Stimulated activated CD4-positive, alpha-beta T cell treated with anti-CD3 and anti-CD28 coated beads, Interleukin-12 subunit alpha, Interleukin-12 subunit beta, amount 100 ng/mL, for 24 hours (primary cell): ENCODE measurements at places on chromosomes 16 and 17.
A peak's percentile ranks its signal among the peaks of the same experiment; 100 is the strongest.

DNA sequence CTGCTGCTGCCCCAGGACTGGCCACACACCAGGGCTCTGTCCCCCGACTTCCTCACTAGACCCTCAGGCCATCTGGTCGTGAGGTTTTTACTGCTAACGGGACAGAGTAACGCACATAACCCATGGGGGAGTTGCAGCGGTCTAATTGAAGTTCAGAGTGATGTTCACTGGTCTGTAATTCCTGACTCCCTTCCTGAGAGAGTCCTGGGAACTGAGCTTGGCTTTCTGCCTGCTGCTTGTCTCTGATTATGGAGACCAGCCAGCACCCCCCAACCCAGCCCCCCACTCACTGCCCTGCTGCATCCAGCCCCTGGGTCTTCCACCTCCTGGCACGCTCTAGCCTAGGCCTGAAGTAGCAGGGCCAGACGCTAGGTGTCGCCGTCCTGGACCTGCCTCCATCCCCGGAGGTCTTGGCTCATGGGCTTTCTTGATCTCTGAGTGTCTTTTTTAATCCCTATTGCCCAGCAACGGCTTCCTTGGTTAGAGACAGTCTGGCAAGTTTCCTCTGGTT is 192.9 kb downstream of the CCDC182 start:
- peak; percentile 6 for DNase-seq

GRCh38 chr17:49016775-49017463 is 19.7 kb downstream of the IGF2BP1 start:
- no peak for DNase-seq

- no peak for DNase-seq
Measured at GRCh38 chr17:48647103-48647962, 21.2 kb upstream of the HOXB9 start.

GRCh38 chr17:60390186-60390585 is 1.7 kb downstream of the USP32 start:
- DNase-seq = no peak

GRCh38 chr17:61594294-61594825 is 3.3 kb upstream of the NACA2 start:
- DNase-seq = no peak

- DNase-seq = no peak
Measured at GRCh38 chr16:46889942-46890300, 5.8 kb downstream of the GPT2 start.

- DNase-seq = no peak
Measured at GRCh38 chr16:20910781-20911321, 10.3 kb downstream of the LYRM1 start.

GRCh38 chr17:29172589-29172988 is 7.6 kb downstream of the MYO18A start:
- no peak for DNase-seq

GRCh38 chr17:36203335-36203734 is 6.8 kb upstream of the CCL3L1 start:
- DNase-seq = no peak

DNA sequence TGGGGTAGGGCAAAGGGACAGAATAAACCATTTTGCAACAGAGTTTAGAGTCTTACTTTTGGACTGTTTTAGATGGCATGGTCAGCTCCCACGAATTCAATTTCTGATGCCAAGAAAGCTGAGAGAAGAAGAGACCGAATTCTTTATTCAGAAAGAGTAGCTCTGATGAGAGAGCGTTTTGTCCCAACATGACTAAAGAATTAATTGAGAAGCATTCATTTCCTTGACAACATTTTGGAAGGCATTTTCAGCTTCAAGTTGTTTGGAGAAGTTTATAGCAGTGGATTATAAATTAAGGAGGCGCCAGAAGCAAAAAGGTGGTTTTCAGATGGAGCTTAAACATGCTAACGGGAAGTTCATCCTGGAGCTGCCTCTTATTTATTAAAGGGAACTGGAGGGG is 12.2 kb downstream of the GAN start:
- no peak for DNase-seq

GRCh38 chr17:31388351-31388750 is 3.1 kb upstream of the RAB11FIP4 start:
- DNase-seq = no peak

DNA sequence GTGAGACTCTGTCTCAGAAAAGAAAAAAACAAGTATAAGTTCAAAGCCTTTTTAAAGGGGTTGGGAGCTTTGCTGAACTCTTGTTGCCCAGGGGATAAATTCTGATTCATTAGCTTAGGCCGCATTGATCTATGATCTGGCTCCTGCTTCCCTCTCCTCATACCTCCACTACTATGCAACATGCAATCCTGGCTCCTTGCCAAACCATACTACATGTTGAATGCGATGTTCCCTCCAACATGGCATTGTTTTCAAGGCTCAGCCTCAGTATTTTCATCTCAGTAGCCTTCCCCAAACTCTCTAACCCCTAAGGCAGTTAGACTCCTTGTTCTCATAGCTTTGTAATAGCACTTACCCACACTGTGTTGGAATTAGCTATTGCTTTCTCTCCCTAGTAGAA is 6.2 kb downstream of the REXO5 start:
- DNase-seq = no peak

- DNase-seq = no peak
Measured at GRCh38 chr17:79233916-79234551, 159.4 kb downstream of the ENGASE start.

- DNase-seq = no peak
Measured at GRCh38 chr16:49923411-49923810, 67.5 kb upstream of the ZNF423 start.

DNA sequence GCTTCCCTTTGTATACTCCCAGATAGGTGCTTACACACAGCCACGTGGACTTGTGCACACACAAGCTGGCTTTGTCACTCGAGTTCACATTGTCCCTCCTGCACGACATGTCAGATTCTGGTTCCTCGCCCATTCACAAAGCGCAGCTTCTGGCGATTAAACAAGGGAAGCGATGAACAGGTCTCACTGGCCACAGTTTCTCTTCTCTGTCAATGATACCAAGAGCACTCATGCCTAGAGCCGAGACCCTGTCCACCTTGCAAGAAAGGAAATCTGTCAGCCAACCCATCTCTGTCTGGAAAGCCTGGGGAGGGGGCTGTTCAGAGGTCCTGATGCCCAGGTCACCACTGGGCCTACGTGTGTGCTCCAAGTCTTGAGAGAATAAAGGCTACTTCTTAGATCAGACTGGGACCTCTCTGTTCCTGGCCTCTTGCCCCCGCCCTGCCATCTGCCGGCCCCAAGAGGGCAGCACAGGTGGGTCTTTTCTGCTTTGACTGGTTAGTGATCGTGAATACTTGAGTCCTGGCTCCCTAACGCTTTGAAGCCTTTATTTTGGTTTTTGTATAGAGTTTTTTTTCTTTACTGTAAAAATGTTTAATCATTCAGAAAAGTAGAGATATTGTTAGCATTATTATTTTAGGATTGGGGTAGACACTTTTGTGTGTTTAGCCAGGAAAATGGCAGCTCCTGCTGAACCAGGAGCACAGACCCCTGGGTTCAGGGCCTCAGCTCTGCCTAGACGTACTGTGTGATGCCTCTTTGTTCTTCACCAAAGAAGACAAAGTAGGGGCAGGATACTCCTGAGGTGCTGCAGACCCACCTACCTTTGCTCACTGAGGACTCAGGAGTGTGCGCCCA is 104.7 kb downstream of the MRM1 start:
- no peak for DNase-seq

DNA sequence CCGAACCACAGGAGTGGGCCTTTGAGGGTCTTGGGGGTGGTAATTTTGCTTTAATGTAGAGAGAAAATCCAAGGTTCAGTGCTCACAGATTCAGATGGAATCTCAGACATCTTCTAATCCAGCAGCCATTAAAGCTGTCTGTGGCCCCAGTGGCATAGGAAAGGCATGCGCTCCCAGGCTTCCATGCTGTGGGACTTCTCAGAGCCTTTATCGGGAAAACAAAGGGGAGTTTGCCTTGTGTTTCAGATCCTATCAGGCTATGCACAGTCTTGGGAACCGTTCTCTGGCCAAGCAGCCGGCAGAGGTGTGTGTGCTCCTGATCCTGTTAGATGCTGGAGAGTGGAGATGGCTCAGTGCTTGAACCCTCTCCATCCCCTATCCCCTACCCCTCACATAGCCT is 7.8 kb downstream of the ADGRG1 start:
- DNase-seq = no peak

DNA sequence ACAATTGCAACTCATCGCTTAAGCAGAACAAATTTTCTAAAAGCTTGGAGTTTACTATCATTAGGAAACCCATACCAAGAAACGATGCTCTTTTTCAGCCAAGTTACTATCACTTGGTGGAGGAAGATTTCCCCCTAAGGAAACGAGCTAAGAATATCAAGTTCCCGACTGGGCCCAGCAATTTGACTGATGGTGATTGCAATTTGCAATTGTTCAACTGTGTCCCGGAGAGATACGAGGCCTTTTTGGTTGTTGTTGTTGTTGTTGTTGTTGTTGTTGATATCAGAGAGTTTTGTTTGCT is 6.2 kb downstream of the HS3ST3A1 start:
- no peak for DNase-seq

- DNase-seq = no peak
Measured at GRCh38 chr16:11234884-11235702, 20.9 kb downstream of the SOCS1 start.

DNA sequence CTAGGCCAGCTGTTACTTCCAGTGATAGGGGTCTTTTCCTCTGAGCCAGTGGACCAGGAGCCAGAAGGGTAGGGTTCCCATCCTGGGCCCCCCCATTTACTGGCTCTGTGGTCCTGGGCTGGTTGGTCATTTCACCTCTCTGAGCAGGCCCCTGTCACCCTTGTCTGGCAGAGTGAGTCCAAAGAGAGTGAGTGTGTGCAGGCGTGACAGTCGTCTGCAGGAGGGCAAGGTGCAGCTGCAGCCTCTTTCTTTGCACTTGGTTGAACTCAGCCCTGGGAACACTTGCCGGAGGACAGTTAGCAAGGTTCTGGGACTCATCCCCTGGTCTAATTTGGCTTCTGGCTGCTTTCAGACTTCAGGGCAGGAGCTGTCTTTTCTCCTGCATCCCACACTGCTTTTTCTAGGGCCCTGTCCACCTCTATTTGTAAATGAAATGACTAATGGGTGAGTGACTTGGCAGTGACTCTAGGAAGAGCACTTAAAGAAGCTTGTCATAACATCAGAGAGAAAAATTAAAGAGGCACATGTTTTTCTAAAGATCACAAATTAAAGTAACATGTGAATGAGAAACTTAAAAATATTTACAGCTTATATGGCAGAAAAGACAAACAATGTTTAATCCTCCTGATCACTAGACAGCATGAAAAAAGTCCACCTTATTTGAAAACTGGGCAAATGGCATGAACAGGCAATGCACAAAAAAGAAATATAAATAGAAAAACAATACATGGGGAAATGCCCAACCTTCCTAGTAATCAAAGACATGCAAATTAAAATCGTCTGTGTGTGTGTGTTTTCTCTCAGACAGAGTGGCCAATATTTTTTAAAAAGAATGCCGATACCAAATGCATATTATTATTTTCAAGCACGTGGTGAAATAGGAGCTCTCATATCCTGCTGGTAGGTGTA is 137.5 kb downstream of the NTN1 start:
- no peak for DNase-seq

GRCh38 chr16:47523342-47524006 is 62.3 kb downstream of the PHKB start:
- no peak for DNase-seq

DNA sequence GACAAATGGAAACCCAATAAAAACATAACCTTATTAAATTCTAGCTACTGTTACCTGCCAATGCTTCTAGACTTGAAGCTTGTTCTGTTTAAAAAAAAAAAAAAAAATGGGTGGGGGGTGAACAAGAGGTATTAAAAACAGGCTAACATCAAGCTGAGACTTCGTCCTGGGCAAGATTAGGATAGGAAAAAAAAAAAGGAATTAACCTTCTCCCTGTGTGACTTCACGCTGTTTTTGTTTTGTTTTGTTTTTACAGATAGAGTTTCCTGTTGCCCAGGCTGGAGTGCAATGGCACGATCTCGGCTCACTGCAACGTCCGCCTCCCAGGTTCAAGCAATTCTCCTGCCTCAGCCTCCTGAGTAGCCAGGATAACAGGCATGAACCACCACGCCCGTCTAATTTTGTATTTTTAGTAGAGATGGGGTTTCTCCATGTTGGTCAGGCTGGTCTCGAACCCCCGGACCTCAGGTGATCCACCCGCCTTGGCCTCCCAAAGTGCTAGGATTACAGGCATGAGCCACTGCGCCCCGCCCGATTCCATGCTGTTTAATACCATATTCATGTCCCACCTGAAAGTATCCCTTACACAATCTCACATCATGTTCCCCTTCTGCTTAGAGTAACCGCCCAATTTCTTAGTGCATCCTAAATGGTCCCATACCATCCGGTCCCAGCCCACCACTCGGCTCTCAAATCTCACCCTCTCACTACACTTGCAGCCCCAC is 2.2 kb downstream of the USP31 start:
- DNase-seq = no peak

- DNase-seq = no peak
Measured at GRCh38 chr16:27289669-27290068, 21.1 kb upstream of the NSMCE1 start.

DNA sequence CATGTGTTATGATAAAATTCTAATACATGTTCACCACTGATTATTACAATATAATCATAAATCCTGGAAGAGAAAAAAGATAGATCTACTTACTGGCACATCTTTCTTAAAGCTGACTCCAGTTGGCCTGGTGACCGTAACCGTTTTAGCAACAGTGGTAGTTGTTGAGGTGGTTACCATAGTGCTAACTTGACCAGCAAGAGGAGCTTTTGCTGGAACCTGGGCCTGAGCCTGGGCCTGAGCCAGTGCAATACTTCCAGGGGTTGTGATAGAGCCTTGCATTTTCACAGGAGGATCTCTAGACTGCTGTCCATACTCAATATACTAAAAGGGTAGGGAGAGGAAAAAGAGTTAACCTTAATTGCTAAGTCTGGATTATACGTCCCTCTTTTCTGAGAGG is 36.2 kb downstream of the SETD6 start:
- DNase-seq = no peak

- no peak for DNase-seq
Measured at GRCh38 chr16:57256601-57257395, 11.7 kb downstream of the ARL2BP start.

DNA sequence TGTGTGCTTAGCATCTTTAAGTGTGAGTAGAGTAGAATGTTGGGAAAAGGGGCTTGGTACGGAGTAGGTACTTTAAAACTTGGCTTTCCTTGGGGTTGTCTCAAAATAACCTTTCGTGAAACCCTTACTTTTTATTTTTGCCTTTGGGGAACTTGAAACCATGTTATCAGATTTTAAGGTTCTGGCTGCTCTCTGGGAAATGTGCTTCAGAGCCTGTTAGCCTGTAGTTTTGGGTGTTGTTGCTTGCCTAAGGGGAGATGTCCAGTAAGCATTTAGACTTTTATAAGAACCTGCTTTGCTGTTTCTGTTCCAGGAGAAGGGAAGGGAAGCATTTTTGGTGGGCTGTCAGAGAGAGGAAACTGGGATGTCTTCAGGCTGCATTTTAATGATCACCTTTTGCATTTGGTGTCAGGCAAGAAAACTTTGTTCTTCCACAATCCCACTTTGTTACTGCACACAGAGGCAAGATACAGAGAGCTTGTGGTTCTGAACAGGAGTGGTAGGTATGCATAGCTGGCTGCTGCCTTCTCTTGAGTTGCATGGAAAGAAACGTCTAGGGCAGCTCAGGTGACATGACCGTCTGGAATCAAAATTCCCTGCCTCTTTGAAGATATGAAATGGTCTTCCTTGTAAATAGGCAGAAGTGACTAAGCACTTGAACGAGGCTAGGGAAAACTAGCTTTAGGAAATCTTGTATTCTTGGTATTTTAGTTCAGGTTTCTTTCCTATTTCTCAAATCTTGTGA is 1.7 kb downstream of the RABEP1 start:
- DNase-seq = no peak
